ENCODE measurements at places on chromosomes 4 and X.

DNA sequence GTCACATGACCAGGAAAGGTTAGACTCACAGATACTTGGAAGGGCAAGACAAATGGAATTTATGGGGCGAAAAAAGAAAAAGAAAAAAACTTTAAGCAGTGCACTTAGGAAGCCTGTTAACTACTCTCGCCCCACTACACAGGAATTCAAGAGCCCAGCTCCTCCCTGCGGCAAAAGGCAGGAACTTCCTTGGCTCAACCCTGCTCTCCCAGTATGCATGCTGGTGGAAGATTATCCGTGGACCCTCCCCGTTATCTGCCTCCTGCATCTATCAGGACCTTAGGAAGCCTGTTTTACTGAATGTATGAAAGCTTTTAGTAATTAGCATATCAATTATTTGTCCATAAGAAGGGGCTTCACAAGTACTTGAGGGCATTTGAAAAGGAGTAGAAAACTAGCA, 40.1 kb upstream of the RPA4 start:
- no peak for DNase-seq

GRCh38 chr4:40197879-40198689, 1.3 kb downstream of the RHOH start:
- no peak for DNase-seq

GRCh38 chr4:11632025-11632424, 203.3 kb upstream of the HS3ST1 start:
- DNase-seq: no peak

- DNase-seq: no peak
Observed at GRCh38 chr4:173528378-173529321, 1.4 kb downstream of the HAND2 start.

GRCh38 chr4:155042014-155042413, 166.4 kb upstream of the NPY2R start:
- DNase-seq: no peak

GRCh38 chrX:155611302-155611701, 1.4 kb downstream of the TMLHE start:
- no peak for DNase-seq

DNA sequence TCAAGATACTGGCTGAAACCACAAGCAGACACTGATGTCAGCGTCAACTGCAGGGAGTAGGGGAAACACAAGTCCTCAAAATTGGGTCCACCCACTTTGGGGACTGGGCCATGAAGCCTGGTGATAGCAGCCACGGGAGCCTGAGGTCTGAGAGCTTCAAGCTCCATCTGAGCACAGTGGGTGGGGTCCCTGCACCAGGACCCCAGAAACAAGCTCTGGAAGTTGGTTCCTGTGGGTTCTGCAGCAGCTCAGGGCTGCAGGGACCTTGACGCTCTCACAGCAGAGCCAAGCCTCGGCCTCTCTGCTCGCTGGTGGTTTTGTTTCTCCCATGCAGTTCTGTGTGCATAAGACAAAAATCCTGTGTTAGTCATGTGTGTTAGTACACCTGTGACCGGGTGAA, 54.5 kb downstream of the CPLX1 start:
- DNase-seq: no peak

DNA sequence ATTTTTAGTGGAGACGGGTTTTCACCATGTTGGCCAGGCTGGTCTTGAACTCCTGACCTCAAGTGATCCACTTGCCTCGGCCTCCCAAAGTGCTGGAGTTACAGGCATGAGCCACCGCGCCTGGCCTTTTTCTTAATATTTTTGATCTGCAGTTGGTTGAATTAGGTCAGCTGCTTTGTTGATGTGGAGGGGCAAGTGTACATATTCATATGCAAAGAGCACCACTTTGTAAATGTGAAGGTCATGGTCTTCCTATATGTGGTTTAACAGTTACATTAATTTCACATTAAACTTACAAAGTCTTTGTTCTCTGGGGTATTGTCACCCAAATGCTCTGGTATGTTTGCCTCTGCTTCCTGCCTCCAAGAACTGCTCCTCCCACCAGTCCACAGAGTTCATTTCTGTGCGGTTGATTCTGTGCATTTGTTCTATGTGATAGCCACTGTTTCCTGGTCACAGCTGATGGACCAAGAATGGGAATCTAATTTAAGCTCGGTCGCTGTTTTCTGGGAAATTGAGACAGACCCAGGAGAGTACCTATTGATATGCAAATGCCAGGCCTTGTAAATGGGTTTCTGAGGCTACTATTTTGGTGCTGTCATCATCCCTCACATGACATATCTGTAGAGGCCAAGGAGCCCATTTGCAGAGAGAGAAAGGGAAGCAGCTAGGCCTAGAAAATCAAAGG, 26.9 kb upstream of the HPSE start:
- DNase-seq: no peak

DNA sequence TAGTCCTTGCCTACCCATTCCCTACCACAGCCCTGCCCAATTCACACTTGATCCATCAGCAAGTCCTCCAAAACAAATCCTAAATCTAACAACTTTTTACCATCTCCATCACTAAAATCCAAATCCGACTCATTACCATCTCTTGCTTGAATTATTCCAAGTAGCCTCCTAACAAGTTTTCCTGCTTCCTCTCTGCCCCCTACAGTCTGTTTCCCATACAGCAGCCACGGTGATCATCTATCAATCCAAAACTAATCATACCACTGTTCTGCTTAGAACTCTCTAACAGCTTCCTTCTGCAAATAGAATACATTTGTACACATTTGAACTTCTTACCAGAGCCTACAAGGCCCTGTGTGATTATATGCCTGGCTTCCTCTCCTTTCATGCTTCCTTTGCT, 133.0 kb downstream of the SHROOM4 start:
- DNase-seq: no peak

DNA sequence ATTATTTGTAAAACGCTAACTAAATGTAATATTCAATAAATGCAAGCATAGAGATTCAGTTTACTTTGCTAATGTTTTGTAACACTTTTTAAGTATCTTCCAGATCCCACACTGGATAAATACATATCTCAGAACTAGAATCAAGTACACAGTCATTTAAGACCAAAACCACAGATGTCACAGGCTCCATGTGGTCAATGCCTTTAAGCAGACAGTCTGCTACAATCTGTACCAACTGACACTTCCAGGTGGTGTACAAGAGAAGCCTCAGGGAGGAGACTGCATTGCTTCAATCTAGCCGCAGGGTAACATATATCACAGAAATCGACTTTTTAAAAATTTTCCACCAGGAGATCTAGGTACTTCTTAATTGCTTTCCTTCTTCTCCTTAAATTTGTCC, 229.6 kb upstream of the DIAPH2 start:
- DNase-seq: no peak

DNA sequence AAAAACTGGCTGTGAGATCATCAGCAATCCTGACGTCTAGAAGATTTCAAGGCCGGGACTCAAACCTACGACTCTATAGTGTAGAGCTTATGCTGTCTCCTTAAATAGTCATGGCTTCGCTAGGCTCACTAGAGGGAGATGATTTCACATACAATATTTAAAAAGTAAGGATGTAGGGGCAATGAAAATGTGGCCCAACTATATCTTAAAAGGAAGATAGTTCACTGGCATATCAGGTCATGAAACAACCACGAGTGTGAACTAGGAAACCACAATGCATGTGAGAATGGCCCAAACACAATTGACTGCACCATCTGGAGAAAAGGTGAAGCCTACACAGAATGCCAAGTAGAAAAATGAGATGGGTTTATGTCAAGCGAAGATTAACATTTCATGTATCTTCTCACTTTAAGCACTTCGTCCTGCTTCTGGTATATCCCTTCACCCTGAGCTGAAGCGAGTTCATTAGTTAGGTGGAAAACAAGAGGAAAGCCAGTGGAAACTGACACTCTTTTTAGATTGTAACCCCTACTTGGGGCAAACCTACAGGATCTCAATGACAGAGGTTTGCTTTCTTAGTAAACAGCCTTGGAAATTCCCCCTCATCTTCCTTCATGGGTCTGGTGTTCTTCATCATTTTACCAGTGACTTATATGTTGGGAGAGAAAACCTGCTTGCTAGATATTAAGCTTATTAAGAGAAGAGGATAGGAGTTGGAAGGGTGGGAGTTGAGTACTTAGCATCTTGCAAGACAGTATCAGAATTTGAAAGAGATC, 17.4 kb downstream of the FAM9C start:
- DNase-seq: no peak

- DNase-seq: no peak
Observed at GRCh38 chr4:158010361-158010760, 162.5 kb downstream of the GASK1B start.

DNA sequence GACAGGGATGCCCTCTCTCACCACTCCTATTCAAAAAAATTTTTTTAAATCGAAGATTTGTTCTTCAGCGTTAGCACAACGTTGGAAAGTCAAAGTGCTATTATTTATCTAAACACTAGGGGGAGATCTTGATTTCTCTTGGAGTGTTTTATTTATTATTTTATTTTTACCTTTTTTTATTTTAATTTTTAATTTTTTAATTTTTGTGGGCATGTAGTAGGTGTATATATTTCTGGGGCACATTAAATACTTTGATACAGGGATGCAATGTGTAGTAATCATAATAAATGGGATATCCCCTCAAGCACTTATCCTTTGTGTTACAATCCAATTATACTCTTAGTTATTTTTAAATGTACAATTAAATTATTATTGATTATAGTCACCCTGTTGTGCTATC, 37.4 kb upstream of the SLC10A4 start:
- no peak for DNase-seq

DNA sequence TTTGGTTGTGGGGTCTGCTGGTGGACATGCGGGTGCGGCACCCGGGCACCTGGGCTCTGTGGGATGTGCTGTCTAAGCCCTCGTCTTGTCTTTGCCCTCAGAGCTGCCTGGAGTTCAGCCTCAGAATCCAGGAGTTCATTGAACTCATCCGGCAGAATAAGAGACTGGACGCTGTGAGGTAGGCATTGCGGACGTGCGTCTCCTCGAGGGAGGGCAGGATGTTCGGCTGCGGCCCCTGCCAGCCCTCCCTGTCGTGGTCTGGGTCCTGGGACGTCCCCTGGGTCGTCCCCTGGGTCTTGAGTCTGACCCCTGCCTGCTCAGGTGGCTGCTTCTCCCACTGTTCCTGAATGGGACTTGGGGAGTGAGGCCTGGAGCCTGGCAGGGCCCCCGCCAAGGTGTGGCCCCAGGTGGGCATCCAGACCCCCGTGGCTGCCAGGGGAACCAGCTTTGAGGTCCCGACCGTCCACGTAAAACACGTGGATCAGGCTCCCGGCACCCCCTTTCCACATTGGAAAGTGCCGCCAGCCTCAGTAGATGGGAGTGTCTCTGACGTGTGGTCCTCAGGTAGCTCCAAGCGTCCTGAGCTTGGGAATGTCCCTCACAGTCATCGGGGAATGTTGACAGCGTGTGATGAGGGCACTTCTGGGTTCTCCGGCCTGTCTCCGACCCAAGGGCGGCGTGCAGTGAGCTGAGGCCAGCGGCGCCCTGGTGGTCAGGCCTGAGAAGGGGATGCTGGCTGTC, 19.3 kb upstream of the UVSSA start:
- DNase-seq: no peak

DNA sequence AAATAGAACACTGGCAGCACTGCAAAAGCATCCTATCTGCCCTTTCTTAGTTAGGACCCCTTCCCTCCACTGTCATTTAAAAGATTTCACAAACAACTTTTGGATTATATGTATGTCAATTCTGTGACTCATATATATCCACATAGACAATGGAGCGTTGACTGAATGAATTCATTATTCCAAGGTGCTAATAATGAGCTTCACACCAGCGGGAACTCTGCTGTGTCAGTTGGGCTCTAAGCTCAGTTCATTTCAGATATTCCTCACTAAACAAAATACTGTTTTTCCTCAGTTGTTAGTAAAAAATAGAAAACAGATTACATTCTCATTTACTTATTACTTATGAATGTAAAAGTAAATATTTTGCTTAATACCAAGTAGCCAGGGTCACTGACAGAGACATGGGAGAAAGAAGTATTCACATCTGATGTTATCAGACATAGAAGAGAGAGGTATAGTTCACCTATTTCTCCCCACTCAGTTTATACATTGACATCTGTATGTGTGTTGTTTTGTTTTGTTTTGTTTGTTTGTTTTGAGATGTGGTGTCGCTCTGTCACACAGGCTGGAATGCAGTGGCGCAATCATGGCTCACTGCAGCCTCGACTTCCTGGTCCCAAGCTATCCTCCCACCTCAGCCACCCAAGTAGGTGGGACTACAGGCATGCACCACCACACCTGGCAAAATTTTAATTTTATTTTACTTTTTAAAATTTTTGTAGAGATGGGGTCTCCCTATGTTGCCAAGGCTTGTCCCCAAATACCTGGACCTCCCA, 10.9 kb downstream of the NFKB1 start:
- no peak for DNase-seq

- no peak for DNase-seq
Observed at GRCh38 chr4:9898596-9899305, 117.3 kb downstream of the DRD5 start.

- DNase-seq: no peak
Observed at GRCh38 chrX:100316987-100317386, 93.1 kb downstream of the PCDH19 start.

DNA sequence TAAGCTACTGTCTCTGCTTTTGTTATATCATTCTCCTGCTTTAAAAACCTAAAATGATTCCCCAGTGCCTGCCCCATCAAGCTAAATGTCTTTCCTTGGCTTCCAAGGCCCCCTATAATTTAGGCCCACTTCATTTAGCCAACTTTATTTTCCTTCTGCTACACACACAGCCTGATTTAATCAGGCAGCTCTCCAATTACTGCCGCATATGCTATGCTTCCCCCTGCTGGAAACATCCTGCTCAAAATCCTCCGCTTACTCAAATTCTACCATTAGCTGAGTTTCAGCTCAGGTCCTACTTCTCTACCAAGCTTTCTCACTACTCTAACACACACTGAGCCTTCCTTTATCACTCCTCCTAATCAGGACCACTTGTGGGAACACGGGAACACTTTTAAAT, 17.0 kb downstream of the LAMP2 start:
- no peak for DNase-seq

DNA sequence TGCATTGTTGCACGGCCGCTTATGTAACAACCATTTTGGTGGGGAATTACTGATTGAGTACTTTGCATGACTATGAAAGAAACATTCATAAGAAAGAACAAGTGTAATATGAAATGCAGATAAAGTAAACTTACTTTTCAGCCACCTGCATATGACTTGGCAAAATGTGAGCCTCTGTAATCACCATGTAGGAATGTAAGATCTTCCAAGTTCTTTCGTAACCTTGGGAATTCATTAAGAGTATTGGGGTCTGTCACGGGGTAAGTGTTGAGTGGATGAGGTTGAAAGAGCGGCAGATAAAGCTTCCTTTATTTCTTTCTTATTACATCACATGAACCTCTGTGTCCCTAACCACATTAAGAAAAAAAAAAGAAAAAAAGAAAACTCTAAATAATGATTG, 348.5 kb upstream of the NR3C2 start:
- no peak for DNase-seq

- DNase-seq: no peak
Observed at GRCh38 chr4:165384186-165384585, 5.4 kb downstream of the CPE start.

GRCh38 chrX:3757510-3758025, 44.1 kb upstream of the PRKX start:
- no peak for DNase-seq

- no peak for DNase-seq
Observed at GRCh38 chr4:2950221-2950989, 12.8 kb downstream of the NOP14 start.

- no peak for DNase-seq
Observed at GRCh38 chrX:9724711-9725110, 40.9 kb downstream of the GPR143 start.
